ENCODE measurements at places on chromosomes 4 and X.
A peak's percentile ranks its signal among the peaks of the same experiment; 100 is the strongest.

DNA sequence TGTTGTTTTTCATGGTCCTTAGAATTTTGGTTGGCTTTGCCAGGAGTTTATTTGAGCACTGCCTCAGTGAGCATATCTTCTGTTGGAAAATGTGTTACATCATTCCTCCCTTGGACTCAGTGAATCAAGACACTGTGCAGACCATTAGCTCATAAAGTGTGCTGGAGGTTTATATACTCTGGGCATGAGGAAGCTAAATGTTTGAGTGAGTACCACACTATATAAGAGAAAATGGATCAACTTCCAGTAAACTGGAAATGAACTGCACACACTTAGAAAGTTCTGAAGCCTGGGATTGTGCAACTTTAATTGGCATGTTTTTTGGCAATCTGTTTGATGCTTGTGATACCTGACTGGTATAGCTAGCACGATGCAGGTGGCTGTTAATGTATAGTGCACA is 75.9 kb downstream of the LIMCH1 start:
- DNase-seq, result no peak

- no peak for DNase-seq
Measured at GRCh38 chr4:147760176-147760575, 28.3 kb downstream of the ARHGAP10 start.

GRCh38 chrX:51955200-51955599 is 61.8 kb downstream of the MAGED1 start:
- no peak for DNase-seq

DNA sequence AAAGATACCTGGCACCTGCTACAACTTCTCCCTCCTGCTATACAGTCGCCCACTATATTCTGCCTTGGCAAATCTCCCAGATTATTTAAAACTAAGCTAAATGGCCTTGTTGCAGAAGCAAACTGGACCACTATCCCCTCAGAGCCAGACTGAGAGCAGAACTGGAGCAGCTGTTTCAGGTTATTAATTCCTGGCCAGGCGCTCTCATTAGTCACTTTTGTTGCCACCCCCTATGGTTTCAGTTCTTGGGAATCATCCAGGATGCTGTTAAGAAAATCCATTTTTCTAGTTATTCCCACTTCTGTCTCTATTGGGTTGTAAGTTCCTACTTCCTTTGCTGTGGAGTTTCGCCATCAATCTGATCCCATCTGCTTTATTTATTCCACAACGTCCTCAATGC is 30.1 kb downstream of the ADGRA3 start:
- peak; percentile 33 for DNase-seq

DNA sequence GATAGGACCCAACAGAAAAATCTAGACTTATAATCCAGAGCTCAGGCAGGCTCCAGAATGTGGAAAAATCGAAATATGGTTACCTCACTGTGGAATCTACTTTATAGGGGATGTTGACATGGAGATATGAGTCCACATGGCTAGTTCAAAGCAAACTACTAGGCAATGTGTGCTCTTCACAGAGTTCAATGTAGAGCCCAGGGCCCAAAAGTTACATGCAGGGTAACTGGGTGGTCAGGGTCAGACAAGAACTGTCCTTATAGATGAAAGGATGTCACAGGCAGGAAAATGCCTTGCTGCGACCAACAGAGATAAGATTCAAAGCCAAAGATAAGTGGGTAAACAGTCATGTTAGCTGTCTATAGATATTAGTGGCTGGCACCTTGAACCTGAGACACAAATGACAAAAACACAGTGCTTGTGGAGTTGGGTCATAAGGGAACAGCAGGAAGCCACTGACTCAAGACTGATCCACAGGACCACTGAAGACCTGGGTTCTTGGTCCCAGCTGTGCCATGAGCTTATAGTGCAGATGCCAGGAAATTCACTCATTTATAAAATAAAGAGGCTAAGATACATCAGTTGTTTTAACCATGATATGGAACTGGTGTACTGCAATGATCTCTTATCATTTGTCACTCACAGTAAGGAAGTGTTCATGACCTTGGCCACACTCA is 101.7 kb upstream of the MBNL3 start:
- no peak for DNase-seq

DNA sequence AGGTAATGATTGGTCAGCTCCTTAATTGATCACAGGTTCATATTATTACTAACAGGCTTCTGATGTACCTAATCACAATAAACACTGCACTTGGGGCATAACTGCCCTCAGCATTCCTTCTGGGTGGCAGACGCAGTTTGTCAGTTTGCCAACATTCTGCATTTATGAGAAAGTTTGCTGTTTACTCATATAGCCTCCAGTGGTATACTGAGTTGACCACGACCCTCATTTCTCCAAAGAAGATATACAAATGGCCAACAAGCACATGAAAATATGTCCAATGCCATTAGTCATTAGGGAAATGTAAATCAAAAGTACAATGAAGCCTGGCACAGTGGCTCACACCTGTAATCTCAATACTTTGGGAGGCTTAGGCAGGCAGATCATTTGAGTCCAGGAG is 26.3 kb downstream of the EFHC2 start:
- no peak for DNase-seq

GRCh38 chrX:109707319-109707718 is 25.7 kb downstream of the ACSL4 start:
- no peak for DNase-seq

DNA sequence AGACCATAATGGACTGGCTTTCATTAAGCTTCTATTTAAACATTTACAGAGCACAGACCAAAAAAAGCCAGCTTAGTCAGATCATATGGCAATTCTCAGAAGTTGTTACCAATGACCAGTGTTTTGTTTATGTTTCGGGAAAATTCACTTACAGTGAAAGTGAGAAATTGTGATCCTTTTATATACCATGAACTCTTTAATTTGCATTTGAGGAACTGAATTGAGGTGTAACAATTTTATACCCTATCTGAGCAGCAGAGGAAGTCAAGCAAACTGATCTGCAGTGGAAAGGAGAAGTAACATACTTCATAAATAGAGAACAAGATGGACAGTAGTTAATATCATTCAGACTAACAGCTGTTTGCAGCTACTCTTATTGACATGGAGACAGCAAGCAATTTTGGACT is 97.1 kb downstream of the TMA16 start:
- no peak for DNase-seq

DNA sequence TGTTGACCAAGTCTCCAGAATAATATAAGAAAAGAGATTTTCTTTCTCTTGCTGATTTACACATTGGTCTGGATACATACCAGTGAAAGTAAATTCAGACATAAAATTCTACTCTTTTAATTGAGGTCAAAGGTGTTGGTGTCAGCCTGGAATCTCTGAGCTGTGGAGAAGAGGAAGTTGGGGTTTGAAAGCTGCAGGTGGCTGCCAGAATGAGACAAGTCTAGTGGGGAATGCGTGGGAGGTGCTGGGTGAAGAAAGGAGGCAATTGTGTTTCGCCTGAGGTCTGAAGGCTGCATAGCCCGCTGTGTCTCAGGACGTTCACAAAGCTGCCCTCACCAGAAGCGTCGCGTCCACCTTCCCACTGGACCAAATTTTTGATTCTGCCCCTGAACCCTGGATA is 31.2 kb downstream of the PHEX start:
- DNase-seq, result no peak

- DNase-seq, result no peak
Measured at GRCh38 chr4:110411574-110412011, 64.4 kb upstream of the ENPEP start.

DNA sequence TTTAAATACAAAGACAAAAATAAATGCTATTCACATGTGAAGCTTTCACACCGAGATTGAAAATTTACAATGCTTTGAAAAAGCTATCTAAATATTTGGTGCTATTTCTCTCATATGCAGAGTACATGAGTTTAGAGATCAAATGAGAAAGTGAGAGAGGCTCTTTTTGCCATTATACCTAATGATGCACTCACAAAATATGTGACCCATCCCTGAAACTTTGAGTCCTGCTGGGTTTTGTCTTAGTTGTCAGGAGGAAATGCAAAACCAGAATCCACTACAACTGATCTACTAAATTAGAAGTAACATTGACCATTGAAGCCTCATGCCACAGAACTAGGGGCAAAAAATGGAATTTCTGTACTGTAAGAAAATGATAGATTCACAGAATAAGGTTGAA is 251.7 kb downstream of the MAPK10 start:
- DNase-seq, result no peak

GRCh38 chr4:89324671-89325070 is 17.1 kb upstream of the GPRIN3 start:
- no peak for DNase-seq

DNA sequence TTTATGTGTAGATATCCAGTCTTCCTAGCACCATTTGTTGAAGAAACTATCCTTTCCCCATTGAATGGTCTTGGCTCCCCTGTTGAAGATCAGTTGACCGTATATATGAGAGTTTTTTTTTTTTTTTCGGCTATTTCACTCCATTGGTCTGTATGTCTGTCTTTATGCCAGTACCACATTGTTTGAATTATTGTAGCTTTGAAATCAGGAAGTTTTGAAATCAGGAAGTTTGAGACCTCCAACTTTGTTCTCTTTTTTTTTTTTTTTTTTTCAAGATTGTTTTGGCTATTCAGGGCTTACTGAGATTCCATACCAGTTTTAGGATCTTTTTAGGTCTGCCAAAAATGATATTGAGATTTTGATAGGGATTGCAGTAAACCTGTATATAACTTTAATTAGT is 4.3 kb upstream of the SCD5 start:
- no peak for DNase-seq

- no peak for DNase-seq
Measured at GRCh38 chrX:100658941-100659381, 15.0 kb downstream of the SRPX2 start.

GRCh38 chr4:1516881-1517480 is 110.7 kb upstream of the NKX1-1 start:
- no peak for DNase-seq

GRCh38 chr4:40710484-40711254 is 39.1 kb upstream of the NSUN7 start:
- DNase-seq, result no peak

- DNase-seq, result no peak
Measured at GRCh38 chr4:139191373-139191772, 14.4 kb upstream of the ELF2 start.

DNA sequence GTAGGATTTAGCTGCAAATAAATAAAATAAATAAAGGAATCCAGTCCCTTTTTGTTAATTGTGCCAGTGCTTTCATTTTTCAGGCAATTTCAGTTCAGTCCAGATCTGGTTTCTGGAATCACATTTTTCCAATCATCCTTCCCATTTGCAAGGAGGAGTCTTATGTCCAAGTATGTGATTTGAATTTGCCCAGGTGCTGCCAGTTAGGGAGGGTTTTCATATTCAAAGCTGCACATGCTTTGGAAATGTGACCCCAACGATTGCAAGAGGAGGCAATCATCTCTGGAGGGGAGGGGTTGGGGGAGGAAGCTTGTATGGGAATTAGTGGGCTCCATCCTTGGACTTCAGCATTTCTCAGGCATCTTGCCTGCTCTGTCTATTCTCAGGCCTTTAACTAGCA is 4.4 kb downstream of the PLAC1 start:
- DNase-seq, result no peak

DNA sequence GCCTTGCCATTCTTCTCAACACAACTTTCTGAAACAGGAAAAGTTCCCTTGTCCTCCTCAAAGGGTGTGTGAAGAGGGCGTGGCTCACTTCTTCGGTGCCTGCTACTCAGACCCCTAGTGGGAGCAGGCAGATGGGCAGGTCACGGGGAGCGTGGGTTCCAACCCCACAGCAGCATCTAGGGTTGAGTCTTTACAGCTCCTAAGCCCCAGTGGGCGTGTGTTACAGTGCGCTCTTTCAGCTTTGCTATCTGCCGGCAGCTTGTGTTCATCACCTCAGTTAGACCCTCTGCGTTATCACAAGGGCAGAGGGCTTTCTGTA is 57.5 kb upstream of the KLF3 start:
- no peak for DNase-seq

DNA sequence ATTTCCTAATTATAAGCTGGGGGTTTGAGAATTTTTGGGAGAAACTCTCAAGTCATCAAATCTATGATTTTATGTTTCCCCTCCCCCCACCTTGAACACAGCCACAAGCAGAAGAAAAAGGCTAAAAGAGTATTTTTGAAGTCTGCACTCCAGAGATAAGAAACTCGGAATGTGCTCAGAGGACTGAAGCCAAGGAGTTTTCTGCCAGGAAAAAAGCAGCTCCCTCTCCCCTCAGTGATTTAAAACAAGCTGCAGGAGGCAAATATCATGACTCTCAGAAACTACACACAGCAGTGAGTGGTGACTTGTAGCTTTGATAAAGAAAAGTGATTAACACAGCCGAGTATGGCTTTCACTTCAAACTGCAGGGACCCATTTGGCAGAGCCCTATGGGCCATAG is 800.2 kb upstream of the FTHL17 start:
- no peak for DNase-seq

DNA sequence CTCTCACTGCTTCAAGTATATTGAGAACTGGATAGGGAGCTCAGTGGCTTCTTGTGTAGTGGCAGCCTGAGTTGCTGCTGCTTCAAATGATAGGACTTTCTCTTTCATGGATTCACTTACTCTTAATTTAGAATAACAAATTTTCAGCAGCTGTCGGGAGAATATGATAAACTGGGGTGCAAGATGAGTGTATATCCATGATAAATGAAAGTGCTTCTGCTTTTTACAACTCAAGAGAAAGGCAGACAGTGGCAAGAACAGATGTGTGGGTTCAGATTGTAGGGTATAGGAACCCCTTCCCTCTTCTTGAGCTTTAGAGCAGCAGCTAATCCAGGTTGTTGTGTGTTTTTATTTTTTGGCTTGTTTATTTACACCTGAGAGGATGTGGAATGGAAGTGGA is 1.0 kb downstream of the SH3BGRL start:
- no peak for DNase-seq

GRCh38 chrX:116230130-116230898 is 59.8 kb downstream of the AGTR2 start:
- no peak for DNase-seq

DNA sequence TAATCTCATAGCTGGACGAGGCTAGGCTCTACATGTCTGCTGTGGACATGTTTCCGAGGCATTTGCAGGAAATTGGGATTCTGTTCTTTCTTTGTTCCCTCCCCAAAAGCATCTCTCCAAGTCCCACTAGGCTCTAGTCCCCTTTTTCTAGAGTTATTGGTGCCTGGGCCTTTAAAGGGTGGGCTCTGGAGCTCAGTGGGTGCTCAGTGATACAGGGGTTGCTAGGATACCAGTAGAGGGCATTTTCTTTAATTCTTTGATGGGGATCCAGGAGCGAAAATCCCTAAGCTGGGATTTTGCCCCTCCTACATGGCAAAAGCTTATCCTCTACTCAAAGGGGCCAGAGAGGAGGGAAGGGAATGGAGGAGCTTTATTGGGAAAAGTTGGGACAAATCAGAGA is 34.2 kb downstream of the ARHGEF9 start:
- no peak for DNase-seq

GRCh38 chr4:7040765-7041164 is 2.4 kb upstream of the TADA2B start:
- DNase-seq, result no peak

DNA sequence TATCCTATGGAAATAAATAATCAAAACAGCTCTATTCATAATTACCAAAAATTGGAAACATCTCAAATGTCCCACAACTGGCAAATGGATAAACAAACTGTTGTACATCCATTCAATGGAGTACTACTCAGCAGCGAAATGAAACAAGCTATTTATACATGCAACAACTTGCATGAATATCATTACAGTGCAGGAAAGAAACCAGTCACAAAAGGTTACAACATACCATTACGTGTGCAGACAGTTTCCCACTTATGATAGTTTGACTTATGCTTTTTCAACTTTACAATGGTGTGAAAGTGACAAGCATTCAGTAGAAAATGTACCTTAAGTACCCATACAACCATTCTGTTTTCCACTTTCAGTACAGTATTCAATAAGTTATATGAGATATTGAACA is 82.3 kb downstream of the NEK1 start:
- DNase-seq, result no peak

- DNase-seq, result no peak
Measured at GRCh38 chr4:63937961-63938360, 471.3 kb downstream of the TECRL start.
